ENCODE measurements at places on chromosomes 12 and 14.

DNA sequence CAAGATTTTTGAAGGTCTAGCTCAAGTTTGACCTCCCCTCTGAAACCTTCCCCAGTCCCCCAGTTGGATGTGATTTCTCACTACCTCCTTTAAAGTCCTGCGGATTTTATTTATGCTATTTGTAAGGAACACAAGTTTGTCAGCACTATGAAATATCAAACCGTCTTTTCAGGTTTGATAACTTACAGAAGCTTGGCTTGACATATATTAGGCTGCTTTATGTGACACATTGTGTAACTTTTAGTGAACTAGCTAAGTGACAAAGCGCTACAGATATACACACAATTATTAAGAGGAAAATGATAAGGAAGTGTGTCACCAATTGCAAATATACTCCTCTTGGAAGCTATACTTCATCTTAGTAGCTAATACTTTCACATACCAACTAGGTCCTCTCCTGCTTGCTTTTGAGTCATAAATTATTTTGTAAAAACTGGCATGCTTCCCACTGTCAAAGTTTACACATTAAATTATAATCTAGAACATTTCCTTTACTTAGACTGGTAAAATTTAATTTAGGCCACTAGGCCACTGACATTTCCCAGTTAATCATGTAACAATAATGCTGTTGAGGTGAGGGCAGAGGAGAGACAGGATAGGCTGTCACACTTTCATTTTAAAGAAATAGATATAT, 149.5 kb downstream of the TMTC3 start:
- DNase-seq: no peak

DNA sequence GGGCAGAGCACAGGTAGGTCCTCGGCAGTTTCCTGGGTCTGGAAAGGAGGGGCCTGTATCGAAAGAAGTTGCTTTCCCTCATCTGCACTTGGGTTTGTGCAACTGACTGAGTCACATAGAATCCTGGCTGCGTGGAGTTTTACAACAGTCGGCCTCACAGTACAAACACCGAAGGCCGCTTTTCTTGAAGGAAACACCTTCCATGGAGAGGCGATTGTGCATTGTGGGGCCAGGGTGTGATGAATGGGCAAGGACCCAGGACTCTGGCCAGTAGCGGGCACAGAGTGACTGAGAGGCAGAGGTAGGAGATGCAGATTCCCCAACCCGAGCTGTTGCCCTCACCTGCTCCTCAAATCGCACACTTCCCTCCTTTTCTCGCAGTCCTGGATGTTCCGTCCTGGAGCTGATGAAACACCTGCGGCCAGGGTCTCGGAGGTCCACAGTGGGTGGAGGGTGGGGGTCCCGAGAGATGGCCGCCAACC, 7.7 kb downstream of the CCND2 start:
- no peak for DNase-seq

DNA sequence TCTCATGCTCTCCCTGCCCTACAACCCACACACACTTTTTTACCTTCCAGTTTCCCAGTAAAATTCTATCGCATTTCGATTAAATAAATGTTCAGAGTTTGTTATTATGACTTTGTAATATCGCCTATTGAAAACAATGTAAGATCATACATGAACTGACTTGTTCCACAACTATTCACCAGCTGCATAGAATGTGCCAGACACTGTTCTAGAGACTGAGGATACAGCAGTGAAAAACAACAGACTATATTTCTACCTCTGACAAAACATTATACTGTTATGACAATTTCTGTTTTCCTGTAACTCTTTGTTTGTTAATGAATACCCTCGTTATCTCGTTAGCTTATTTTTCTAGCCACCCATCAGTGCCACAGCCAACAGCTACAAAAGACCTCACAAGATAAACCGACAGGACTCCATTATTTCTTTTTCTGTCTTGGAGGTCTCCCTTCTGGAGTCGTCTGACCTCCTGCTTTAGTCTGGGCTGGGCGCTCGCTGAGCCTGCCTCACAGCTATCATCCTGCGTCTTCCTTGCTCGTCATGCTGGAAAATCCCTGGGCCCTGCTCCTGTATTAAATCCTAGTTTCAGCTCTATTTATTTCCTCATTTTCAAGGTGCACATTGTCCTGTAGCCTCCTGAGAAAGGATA, 498.9 kb downstream of the DIO2 start:
- DNase-seq: no peak

DNA sequence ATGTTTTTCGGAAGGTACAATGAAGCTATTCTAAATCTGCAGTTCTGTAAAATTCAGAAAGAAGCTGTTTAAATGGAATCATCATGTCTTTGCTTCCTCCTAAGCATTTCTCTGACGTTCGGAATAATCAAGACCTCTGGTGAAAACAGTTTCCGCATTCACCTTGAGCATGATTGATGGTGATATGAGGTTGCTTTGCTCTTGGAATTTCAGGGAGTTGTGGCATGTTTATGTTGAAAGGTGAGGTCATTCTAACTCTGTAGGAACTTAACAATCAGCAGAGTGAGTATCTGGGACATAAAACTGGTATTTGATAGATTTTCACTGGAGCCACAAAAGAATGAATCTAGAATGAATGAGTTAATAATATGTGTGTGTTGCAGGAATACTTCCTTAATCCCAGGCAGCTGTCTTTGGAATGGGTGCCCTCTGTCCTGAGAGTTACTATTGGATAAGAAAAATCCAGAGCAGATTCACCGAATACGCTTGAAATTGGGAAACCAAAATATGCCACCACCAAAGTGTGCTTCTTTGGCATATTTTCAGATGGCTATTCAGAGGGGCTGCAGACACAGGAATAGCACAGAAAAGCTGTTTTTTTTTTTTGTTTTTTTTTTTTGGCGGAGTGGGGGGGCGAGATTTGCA, 599.1 kb downstream of the CCER1 start:
- no peak for DNase-seq

DNA sequence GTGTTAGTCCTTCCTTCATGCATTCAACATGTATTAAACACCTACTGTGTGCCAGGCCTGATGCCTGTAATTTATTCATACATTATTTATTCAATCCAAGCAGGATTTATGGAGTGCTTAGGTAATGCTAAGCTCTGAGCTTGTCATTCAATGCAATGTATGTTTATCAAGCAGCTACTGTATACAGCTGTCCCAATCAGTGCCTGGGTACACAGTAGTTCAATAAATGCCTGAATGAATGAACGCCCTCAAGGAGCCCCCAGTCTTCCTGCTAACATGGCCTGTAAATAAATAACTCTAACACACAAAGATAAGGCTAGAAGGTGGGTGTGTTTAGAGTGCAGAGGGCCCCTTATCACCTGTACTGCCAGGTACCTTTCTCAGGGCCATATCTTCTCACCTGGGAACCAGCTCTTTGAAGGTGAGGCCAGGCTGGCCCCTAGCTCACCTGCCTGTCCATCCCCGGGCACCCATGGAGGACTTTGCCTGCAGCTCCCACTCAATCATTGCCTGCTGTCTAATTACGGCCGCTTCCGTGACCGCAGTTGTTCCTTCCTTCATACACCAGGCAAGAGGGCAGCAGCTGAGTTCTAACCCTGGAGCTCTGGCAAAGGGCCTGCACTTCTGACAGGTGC, 20.0 kb upstream of the KDM2B start:
- no peak for DNase-seq

GRCh38 chr12:79322905-79323304, 367.9 kb downstream of the PAWR start:
- DNase-seq: no peak

DNA sequence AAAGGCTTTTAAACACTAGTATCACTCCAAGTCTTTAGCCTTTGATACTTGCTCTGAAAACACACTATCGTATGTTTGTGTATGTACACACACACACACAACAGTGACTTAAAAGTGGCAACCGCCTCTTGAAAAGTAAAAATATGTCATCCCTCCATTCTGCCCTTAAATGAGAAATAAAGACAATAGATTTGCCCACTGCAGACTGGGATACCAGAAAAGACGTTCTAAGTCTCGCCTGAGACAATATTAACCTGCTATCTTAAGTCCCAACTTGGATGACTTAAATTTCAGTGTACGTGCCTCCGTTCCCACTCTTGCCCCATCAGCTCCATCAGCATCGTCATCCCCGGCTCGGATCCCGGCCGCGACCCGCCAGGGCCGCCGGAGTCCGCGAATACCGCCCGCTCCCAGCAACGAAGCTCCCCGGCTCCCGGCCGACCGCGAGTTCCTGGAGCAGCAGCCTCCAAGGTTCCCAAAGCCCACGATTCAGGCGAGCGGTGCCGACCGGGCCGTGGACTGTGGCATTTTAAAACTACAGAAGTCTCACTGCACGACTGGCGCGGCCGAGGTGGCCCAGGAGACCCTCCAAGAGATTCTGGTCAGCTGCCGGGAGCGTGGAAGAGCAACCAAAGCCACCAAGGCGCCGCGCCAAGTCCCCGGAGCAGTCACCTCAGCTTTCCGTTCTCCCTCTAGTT, 2.8 kb upstream of the ARID2 start:
- peak; percentile 41 for DNase-seq

DNA sequence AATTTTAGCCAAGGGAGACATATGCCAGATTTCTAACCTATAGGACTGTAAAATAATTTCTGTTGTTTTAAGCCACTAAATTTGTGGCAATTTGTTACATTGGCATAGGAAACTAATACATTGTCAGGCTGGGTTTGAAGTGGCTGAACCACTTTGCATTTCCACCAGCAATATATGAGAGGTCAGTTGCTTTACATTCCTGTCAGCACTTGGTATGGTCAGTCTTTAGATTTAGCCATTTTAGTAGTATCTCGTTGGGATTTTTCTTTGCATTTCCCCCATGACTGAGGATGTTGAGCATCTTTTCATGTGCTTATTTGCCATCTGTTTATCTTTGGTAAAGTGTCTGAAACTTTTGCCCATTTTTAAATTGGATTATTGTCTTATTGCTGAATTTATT, 3.9 kb downstream of the PALS1 start:
- DNase-seq: no peak

GRCh38 chr14:75158843-75159614, 17.4 kb downstream of the TMED10 start:
- DNase-seq: no peak

DNA sequence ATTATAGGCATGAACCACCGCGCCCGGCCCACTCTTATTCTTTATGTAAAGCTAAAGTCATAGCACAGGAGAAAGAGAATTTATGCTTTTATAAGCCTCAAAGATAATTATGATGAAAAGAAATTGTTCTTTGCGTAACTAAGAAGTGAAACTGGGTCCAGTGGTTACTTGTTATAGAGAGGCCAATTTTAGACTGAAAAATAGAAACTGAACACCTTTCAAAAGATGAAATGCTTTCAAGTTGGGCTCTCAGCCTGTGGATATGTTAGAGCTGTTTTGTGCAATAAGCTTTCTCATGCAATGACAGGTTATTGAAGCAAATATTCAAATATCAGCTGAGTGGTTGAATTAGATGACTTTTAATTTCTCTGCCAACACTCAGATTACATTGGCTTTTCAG, 7.9 kb downstream of the TMEM253 start:
- no peak for DNase-seq

GRCh38 chr12:12315838-12316237, 34.2 kb downstream of the MANSC1 start:
- no peak for DNase-seq

- DNase-seq: no peak
These were observed 25.6 kb upstream of the GCH1 start for GRCh38 chr14:54928216-54928615.

DNA sequence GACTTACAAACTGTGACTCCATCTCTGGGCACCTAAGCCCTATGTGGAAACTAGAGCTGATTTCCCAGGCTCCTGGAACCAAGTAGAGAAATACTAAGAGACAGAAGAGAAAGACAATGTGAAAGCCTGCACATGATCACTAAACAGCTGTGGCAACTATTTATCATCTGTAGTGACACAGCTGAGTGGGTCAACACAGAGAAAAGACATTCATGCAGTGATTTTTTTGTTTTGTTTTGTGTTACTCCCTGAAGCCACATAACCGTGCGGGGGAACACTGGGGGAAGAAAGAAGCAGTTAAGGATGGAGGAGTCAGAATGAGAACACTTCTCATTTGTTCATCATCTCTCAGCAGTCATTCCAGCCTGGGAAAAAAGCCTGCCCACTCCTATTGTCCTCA, 1.5 kb downstream of the PRR4 start:
- DNase-seq: no peak

- no peak for DNase-seq
These were observed 153.9 kb downstream of the PIK3C2G start for GRCh38 chr12:18415227-18415626.

- no peak for DNase-seq
These were observed 216.5 kb downstream of the PHLDA1 start for GRCh38 chr12:75814851-75815754.
